ENCODE measurements at places on chromosomes 5 and 9. TPM values are rescaled to one million over a fixed set of nuclear protein-coding genes. Genes with fewer than 3 reads are reported as not detected.

The SLC34A1 gene
- total RNA-seq = not detected

The HINT2 gene
- total RNA-seq = 28.3 TPM

The FOXD4L5 gene
- not detected for total RNA-seq

The CCIN gene
- not detected for total RNA-seq

The SOX30 gene
- total RNA-seq = not detected

The ENDOG gene
- total RNA-seq = 32.5 TPM

The SHC3 gene
- total RNA-seq = 0.04 TPM

The ANXA6 gene
- total RNA-seq = 78.3 TPM

The GIN1 gene
- 2.0 TPM for total RNA-seq

The SOHLH1 gene
- total RNA-seq = not detected

The OR1Q1 gene
- not detected for total RNA-seq

The SHISAL2B gene
- not detected for total RNA-seq

The NMUR2 gene
- total RNA-seq = not detected

The FGF10 gene
- total RNA-seq = not detected

The RIGI gene
- total RNA-seq = 5.0 TPM

The MCTP1 gene
- 6.8 TPM for total RNA-seq

The SLCO6A1 gene
- not detected for total RNA-seq

The TLE1 gene
- 33.1 TPM for total RNA-seq

The ZFYVE16 gene
- 11.7 TPM for total RNA-seq

The PCDHGA1 gene
- not detected for total RNA-seq

The PCYOX1L gene
- 10.1 TPM for total RNA-seq

The SAXO1 gene
- not detected for total RNA-seq

The GNA14 gene
- total RNA-seq = not detected

The TAF11L10 gene
- not detected for total RNA-seq

The ITGA2 gene
- total RNA-seq = 27.3 TPM

The SELENOP gene
- 16.9 TPM for total RNA-seq

The RNF14 gene
- 37.7 TPM for total RNA-seq

The LCN9 gene
- total RNA-seq = not detected

The NIPAL4 gene
- total RNA-seq = 30.4 TPM

The PROB1 gene
- total RNA-seq = 0.78 TPM

The OMD gene
- not detected for total RNA-seq

The RBM27 gene
- 13.4 TPM for total RNA-seq

The NEUROG1 gene
- not detected for total RNA-seq

The CAMK2A gene
- total RNA-seq = 0.08 TPM

The MELK gene
- 45.8 TPM for total RNA-seq

The CA9 gene
- total RNA-seq = 2.1 TPM

The PPIP5K2 gene
- 23.8 TPM for total RNA-seq

The LPAR1 gene
- total RNA-seq = 29.0 TPM

The OBP2B gene
- not detected for total RNA-seq

The SMU1 gene
- 18.0 TPM for total RNA-seq

The IGIP gene
- 0.87 TPM for total RNA-seq

The NME5 gene
- not detected for total RNA-seq

The TUSC1 gene
- total RNA-seq = 29.2 TPM

The GARNL3 gene
- 1.3 TPM for total RNA-seq

The IL9 gene
- not detected for total RNA-seq

The CENPP gene
- 3.9 TPM for total RNA-seq

The C9 gene
- 0.08 TPM for total RNA-seq

The DMGDH gene
- not detected for total RNA-seq

The PHF24 gene
- total RNA-seq = 0.27 TPM

The PCDHGC3 gene
- total RNA-seq = 60.9 TPM

The GDNF gene
- total RNA-seq = 0.04 TPM

The PRDM9 gene
- not detected for total RNA-seq

The PCDHA5 gene
- not detected for total RNA-seq

The IL13 gene
- total RNA-seq = not detected

The TXNDC8 gene
- total RNA-seq = not detected

The TRAF1 gene
- 0.38 TPM for total RNA-seq

The FBN2 gene
- 51.2 TPM for total RNA-seq

The SLC9A3 gene
- total RNA-seq = 1.2 TPM
